ENCODE measurements at places on chromosomes 11 and 22.

GRCh38 chr11:117039900-117040299, 58.3 kb downstream of the SIK3 start:
- DNase-seq: no peak

DNA sequence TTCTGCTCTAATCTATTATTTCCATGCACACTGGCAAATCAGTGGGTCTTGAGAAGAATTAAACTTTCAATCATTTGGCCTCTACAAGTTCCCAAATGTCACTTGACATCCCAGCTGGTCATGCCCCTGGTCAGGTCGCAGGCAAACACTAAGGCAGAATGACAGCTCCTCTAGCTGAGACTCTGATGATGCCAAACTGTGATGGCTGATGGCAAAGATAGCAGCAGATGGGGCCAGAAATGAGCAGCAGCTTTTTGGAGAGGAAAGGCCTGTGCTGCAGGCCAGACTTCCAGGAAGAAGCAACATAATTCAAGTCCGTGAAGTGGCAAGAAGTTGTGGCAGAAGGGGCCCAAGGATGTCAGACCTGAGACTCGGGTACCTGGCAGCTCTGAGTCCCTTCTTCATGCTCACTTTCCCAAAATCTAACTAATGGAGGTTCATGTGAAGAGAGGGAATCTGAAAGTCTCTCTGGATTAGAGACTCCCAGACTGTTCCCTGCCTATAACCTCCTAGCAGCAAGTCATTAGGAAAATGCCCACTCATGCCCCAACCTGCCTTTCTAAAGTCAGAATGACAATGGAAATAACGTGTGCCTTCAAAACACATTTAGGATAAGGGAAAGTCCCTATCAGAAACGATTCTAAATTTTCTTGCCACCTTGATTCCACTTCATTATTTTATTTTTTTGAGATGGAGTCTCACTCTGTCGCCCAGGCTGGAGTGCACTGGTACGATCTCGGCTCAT, 9.4 kb upstream of the PMM1 start:
- DNase-seq: no peak

GRCh38 chr11:26191193-26191592, 140.7 kb upstream of the ANO3 start:
- no peak for DNase-seq

GRCh38 chr11:34161361-34161760, 55.9 kb downstream of the NAT10 start:
- no peak for DNase-seq

DNA sequence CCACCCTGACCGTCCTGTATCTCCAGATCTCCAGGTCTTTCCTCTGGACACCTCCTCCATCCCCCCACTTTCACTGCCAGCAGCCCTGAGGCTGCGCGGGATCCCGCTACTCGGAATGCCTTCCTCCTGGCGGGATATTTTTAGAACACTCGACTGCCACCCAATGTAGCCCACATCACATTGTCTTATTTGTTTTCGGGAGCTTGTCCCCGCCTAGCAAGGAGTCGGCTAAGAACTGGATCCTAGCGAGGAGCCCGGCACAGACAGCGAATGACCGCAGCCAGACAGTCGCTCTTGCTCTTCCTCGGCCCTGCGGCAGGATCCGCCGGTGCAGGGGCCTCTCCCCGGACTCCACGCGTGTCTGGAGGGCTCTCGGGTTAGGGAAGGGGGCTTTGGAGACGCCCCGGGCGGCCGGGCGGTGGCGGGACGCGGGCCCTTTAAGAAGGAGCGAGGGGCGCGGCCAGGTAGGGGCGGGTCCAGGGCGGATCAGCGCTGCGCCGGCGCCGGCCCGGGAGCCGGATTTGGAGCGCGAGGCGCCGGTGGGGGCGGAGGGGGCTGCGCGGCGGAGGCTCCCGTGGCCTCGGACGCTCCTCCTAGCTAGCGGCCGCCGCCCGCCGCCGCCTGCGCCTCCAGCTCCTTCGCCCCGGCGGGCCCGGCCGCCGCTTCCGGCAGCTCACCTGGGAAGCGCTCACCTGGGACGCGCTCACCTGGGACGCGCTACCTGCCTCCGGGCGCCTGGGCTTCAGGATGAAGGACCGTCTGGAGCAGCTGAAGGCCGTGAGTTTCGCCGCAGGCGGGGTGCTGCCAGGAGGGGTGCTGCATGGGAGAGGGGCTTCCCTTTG, at the start of gene STX3:
Gene STX3 (plus strand): TSS at position 518 of the 842 bp plus-strand sequence. CDS start 230 bp downstream, at position 748.
- DNase-seq: peak; percentile 61

- no peak for DNase-seq
Measured at GRCh38 chr11:76169473-76169896, 36.8 kb downstream of the WNT11 start.

DNA sequence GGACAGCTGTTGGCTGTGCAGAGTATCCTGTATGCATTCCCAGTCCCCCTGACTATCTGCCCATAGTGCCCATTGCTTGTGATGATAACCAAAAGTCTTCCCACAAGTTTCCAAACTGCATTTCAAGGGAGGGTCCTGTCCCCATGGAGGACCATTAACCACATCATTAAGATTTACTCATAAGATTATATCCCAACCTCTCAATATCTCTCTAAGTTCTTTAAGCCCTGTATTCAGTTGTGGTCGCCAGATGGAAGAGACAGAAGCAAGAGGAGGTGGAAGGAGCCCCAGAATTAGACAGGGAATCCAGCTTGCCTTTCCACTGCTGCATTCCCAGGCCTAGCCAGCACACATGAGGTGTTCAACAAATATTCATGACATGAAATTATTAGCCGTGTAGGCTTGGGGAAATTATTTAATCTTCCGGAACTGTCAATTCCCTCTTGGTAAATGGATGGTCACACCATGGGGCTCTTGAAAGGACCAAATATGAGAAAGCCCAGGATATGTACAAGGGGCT, 42.6 kb upstream of the TIMP3 start:
- no peak for DNase-seq

- no peak for DNase-seq
Measured at GRCh38 chr11:64674774-64675173, 48.2 kb downstream of the NRXN2 start.

DNA sequence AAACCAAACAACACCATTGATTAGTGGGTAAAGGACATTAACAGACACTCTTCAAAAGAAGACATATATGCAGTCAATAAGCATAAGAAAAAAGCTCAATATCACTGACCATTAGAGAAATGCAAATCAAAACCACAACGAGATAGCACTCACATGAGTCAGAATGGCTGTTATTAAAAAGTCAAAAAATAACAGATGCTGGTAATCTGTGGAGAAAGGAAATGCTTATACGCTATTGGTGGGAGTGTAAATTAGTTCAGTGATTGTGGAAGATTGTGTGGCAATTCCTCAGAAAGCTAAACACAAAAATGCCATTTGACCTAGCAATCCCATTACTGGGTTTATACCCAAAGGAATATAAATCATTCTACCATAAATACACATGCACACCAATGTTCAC, 182.6 kb downstream of the TRPC6 start:
- peak; percentile 85 for DNase-seq

GRCh38 chr22:45039133-45039532, 29.3 kb upstream of the PHF21B start:
- no peak for DNase-seq

DNA sequence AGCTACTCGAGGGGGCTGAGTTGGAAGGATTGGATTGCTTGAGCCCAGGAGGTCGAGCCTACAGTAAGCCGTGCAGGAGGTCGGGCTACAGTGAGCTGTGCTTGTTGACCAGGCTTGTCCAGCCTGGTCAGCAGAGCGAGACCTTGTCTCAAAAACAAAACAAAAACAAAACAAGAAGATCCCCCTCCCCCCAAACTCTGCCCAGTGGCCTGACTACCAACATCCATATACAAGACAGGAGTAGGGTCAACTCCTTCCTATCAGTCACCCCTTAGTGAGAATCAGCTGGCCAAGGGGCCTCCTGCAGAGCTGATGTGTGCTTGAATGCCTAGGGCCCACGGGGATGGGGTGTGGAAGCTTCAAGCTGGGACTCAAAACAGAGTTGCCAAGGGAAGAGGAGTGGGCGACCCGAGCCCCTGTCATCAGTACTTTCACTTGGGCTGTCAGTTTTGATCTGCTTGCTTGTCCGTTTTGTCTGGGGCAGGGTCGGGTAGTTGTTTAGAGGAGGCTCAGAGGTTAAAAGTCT, 942 bp upstream of the TSPAN18 start:
- no peak for DNase-seq

DNA sequence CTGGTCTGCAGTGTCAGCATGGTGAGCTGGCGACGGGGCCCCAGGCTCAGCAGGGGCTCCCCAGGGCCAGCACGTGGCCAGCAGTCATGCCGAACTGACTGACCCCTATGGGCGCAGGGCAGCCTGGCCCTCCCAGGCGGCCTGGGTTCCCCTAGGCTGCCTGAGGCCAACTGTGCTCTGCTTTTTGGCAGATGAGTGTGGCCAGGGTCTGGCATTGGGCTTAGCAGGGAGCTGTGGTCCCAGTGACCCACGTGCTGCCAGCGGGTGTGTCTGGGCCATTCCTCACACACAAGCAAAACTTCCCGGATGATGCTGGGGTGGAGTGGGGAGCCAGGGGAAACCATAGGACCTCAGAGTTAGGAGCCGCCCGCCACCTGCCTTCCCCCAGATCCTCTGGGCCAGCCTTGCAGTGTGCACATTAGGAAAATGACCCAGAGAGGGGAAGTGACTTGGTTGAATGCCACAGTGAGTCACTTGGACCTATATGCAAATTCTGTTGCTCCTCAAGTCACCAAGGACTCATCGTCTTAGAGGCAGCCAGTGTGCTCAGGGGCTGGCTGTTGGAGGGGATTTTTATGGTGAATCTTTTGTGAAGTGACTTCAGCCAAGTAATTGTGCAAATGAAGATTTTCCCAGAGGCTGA, 6.5 kb downstream of the ADORA2A start:
- peak; percentile 20 for DNase-seq

- DNase-seq: no peak
Measured at GRCh38 chr22:46574438-46574992, 37.1 kb upstream of the CELSR1 start.

DNA sequence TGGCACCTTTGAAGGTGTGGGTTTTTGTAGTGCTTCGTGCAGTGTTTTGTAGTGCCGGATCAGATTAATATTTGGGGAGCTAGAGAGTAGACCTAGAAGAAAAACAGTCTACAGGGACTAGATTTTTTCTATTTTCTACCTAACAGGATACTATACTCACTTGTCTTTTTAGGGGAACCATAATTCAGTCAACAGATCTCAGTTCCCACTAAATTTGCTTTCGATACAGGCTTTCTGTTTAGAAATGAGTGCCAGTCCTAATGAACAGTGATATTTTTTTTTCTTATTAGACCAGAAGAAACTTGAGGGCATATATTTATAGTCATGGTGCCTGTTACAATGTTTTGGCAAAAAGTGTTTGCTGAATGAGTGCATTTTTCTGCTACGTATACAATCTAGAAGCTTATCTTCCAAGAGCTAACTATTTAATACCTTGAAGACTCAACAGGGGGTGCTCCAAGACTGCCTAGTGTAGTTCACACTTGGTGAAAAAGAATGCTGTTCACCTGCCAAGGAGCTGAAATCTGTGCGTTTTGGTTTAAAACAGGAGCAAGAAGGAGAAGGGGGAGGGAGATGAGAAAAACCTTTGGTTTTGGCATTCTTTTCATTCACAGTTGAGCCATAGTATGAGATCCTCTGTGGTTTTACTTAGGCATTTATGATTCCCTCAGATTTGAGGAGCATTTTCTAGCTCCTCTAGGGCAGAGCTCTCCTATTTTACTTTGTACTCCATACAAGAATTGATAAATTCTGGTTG, 44.9 kb upstream of the VSTM5 start:
- DNase-seq: peak; percentile 77

DNA sequence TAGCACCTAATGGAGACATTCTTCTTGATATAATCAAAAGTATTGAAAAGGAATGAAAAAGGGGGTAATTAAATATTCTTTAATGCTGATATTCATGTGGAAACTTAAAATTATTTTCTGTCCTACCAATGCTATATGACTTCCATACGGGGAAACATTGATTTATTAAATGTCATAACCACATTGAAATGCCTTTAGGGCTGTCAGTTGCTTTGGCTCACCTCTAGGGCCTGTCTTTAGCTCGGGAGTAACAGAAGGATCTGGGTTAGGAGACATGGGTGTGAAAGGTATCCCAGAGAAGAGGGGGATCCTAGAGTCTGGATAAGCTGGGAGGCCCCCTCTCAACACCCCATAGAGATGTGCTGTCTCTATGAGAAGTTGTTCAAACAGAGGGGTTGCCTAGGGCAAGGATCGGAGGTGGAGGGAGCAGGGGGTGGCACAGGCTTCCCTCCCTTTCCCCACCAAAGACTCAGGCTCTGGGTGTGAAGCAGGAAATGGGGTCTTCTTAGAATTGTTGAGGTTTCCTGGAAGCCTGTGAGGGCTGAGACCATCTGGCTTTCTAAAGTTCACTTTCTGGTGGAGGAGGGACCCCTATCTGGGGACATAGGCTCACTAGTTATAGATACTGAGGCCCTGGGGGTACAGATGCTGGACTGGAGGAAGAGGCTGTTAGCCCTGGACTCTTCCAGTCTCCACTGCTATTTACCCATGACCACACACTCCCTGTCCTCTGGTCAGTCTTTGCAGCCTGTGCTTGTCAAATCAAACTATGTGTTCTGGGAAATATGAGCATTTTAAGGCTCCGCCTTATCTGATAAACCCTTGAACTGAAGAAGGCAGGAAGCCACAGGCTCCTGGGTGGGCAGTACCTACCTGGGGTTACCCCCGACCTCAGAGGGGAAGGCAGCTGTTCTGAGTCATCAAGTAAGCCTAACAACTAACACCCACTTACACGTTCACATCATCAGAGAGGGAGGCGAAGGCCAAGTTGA, 55.8 kb upstream of the RRAS2 start:
- DNase-seq: no peak

GRCh38 chr11:92967178-92967577, 2.3 kb upstream of the MTNR1B start:
- no peak for DNase-seq

DNA sequence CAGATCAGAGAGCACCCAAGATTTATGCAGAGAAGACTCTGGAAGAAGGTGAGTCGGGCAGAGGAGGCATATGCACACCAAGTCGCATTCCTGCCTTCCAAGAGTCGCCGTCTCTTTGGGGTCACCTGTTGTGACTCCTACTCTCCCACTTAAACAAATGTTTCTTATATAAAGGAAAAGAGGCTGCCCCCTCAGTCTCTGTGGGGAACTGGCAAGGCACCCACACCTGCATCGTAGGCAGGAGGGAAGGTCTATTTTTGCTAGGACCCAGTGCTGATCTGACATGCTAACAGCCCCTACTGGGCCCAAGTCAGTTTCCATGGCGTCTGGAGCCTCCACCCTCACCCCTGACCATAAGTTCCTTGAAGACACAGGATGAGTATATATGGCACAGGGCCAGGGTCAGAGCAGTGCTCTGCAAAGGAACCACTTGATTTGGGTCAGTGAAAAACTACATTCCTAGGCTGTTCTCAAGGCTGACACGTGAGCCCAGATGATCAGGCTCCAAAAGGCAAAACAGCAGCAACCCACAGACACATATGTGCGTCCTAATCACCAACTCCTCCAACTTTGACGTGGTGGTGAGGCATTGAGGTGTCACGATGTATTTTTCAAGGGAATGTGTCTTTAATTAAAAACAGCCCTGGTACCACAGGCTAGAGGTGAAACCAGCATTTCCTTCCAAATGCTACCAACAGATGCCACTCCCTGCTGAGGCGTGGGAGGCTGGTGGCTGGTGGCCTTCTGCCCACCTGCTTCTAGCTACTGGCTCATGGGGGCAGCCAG, 55.6 kb upstream of the CSNK2A3 start:
- DNase-seq: peak; percentile 73
